Body of pancreas (tissue), 4 donors: ENCODE measurements at places on chromosomes 16 and 17. TPM values are rescaled to one million over a fixed set of nuclear protein-coding genes. Genes with fewer than 3 reads are reported as not detected.

Gene NATD1
- 7.0 TPM for total RNA-seq

Gene PRRT2
- total RNA-seq = 1.0 TPM

DNA sequence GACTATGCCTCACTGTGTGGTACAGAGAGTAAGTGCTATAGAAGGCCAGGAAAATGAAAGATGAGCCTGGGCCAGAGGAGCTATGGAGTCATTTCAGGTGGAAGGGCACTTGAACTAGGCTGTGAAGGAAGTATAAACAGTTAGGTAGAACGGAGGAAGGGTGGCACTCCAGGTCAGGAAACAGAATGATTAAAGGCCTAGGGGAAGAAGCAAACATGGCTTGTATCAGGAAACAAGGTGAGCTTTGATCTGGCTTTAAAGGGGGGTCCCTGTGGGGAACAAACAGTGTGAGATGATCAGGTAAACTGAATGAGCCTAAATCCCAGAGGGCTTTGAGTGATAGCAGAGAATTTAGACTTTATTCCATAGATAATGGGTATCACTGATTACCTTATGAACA is 16.9 kb downstream of the MAP3K3 start:
- no peak for DNase-seq

- DNase-seq = no peak
Observed at GRCh38 chr17:50063561-50064252, 7.8 kb downstream of the ITGA3 start.

DNA sequence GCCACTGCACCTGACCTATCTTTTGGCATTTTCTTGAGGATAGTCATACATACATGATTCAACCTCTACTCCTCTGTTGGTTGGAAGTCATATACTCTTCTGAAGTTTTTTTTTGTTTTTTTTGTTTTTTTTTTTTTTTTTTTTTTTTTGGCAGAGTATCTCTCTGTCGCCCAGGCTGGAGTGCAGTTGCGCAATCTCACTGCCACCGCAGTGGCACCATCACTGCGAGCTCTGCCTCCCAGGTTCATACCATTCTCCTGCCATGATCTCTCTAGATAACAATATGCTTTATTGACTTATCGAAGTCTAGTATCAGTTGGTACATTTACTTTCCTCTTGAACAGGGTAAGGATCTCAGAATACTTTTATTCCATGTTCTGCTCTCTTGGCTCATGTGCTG is 224.2 kb upstream of the WSCD1 start:
- no peak for DNase-seq

DNA sequence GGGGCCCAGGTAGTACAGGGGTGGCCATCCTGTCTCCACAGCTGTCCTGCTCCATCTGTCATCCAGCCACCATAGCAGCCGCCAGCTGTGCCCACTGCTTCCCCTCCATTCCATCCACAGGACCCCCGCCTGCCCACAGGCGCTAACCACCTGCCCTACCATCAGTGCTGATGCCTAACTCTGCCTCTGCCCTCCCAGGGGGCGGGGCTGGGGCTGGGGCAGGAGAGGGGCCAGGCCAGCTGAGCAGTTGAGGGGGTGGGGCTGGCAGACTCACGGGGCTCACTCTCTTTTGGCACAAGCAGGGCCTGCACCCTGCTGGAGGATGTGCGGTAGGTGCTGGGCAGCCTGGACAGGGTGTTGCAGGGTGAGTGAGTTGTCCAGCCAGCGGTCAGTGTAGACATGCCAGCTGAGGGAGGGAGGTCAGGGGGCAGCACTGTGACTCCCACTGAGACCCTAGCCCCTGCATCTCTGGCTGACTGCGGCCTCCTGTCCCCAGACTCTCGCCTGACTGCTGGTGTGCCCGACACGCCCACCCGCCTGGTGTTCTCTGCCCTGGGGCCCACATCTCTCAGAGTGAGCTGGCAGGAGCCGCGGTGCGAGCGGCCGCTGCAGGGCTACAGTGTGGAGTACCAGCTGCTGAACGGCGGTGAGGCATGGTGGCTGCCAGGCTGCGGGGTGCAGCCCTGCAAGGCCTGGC is 9.6 kb downstream of the GALK1 start:
- no peak for DNase-seq

DNA sequence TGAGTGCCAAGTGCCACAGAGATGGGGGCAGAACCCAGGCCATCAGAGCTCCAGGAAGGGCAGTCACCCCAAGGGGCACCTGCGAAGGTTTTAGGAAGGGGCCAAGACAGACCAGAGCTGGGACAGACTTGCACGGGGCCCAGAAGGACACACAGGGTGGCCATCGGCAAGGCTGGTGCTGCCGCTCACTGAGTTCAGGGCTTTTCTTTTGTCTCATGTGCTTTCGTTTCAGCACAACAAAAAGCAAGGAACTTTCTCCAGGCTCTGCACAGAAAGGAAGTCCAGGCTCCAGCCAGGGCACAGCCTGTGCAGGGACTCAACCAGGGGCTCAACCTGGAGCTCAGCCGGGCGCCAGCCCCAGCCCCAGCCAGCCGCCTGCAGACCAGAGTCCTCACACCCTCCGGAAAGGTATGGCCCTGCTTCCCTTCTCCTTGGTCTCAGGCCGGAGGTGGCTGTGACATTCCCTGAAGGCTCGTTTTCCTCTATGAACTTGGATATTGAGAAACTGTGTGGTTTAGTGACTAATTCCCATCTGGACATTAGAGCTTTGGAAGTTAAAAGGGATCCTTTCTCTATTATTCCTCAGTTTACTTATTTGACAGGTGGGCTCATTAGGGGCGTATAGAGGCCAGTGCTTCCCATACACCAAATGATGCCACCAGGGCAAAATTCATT is 37.9 kb downstream of the ELAC2 start:
- no peak for DNase-seq

- no peak for DNase-seq
Observed at GRCh38 chr16:55717326-55717725, 61.5 kb downstream of the SLC6A2 start.

DNA sequence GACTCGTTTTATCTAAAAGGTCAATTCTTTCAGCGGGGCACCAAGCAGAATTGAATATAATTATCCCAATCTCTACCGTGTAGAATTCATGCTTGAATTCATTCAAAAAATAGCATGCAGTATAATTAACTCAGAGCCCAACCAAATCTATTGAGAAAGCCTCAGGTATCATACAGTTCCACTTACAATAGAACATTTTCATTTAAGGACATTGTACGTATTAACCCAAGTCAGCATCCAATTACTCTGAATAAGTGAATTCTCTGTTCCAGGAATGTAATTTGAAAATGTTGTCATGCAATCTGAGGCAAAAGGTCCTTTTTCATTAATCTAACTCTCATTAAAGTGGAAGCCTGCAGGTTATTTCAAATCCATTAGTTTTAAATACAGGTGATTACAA is 78.5 kb downstream of the SALL1 start:
- no peak for DNase-seq

DNA sequence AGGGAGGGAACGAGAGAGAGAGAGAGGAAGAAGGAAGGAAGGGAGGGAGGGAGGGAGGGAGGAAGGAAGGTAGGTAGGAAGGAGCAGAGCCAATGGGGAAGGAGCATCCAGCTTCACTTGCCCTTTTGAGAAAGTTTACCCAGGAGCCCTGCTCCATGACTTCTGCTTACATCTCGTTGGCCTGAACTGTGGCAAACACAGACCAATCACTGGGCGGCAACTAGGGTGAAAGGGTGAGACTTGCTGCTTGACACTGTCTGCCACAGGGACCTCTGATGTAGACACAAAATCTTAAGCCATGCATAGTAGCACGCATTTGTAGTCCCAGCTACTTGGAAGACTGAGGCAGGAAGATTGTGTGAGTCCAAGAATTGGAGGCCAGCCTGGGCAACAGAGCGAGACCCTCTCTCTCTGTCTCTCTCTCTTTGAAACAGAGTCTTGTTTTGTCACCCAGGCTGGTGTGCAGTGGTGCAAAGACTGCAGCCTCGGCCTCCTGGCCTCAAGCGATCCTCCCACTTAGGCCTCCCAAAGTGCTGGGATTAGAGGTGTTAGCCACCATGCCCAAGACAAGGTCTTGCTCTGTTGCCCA is 19.5 kb upstream of the TUBG2 start:
- DNase-seq = no peak

GRCh38 chr17:4407216-4407615 is 26.5 kb upstream of the SPNS3 start:
- no peak for DNase-seq
